ENCODE measurements at places on chromosomes 3 and 15.

- DNase-seq: no peak
Measured at GRCh38 chr15:44096596-44096995, 98.5 kb downstream of the FRMD5 start.

GRCh38 chr3:152384412-152384811 is 115.7 kb downstream of the MBNL1 start:
- DNase-seq: no peak

DNA sequence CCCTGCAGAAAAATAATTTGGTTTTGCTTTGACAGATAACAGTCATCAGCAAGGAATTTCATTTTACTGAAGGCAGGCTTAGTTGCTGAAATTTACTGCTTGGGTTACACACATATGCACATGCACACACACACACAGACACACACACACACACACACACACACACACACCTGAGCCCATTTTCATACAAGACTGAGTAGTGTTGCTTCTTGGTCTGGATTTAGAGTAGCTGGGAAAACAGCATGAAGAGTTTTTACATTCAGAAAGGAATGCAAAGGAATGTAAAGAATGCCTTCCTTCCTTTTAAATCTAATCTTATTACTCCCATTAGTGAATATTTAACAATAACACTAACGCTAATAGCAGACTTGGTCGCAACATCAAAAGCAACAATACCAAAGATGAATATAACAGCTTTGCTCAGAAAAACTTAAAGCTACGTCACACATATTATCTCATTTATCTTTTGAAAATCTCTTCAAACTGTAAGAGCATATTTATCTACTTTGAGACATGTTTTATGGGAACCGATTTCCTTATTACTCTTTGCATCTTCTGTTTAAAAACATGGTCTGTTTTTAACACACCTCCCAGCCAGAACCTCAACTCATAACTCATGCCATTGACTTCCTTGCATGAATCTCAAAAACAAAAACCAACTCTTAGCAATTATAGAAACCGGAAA is 32.5 kb downstream of the RFTN1 start:
- no peak for DNase-seq

DNA sequence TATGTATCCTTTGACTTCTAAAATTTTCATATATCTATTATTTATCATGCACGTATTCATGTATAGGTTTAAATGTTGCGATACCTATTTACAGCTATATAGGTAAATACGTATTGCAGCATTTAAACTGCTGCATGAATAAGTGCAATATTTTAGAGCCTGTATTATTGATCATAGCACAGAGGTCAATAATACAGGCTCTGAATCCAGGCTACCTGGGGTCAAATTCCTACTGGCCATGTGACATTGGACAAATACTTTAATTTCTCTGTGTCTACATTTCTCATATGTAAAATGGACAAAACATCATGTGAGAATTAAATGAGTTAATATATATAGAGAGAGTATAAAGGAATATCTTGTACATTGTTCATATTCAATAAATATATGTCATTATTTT is 352.9 kb upstream of the ROBO2 start:
- no peak for DNase-seq

Measured in NCI-H345 (cell line).